Activated CD8-positive, alpha-beta T cell treated with anti-CD3 and anti-CD28 coated beads for 36 hours (primary cell): ENCODE measurements at places on chromosomes 12 and 14. TPM values are rescaled to one million over a fixed set of nuclear protein-coding genes. Genes with fewer than 3 reads are reported as not detected.

- H3K4me1 ChIP-seq = no peaks in the 10 kb centered on the region
- no peak overlapping the region for H3K27ac ChIP-seq
- H3K27me3 ChIP-seq = no peaks in the 10 kb centered on the region
- H3K4me3 ChIP-seq = no peak overlapping the region
- no peak for DNase-seq
Measured at GRCh38 chr14:22460461-22461195, 128.4 kb downstream of the DAD1 start.

DNA sequence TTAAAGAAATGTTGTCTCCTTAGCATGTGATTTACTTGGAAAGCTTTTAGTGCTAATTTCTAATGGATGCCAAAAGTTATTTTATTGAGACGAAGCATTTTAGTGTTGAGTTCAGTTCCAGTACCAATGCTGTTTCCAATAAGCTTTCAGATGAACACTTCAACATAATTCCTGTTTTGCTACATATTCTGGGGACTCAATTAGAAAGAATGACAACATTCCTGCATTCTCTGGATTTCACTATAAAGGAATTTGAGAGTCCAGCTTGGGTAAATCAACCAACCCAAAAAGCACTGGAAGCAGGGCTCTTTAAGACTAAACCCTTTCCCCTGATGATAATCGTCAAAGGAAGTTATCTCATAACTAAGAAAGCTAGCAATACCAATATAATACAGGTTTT, 353.0 kb upstream of the TMTC1 start:
- H3K27ac ChIP-seq = no peak overlapping the region
- no peak overlapping the region for H3K4me3 ChIP-seq

The KLRC3 gene
- 2.0 TPM for total RNA-seq

The HPD gene
- total RNA-seq = not detected

GRCh38 chr14:61454545-61454944, 133.2 kb downstream of the PRKCH start:
- peak overlapping the region; percentile 31 for H3K4me3 ChIP-seq
- peak overlapping the region; percentile 99 for H3K27ac ChIP-seq
- H3K27me3 ChIP-seq = no peaks in the 10 kb centered on the region
- no peak for DNase-seq
- peaks cover 89% of the 10 kb centered on the region for H3K36me3 ChIP-seq
- peaks cover 88% of the 10 kb centered on the region for H3K4me1 ChIP-seq

DNA sequence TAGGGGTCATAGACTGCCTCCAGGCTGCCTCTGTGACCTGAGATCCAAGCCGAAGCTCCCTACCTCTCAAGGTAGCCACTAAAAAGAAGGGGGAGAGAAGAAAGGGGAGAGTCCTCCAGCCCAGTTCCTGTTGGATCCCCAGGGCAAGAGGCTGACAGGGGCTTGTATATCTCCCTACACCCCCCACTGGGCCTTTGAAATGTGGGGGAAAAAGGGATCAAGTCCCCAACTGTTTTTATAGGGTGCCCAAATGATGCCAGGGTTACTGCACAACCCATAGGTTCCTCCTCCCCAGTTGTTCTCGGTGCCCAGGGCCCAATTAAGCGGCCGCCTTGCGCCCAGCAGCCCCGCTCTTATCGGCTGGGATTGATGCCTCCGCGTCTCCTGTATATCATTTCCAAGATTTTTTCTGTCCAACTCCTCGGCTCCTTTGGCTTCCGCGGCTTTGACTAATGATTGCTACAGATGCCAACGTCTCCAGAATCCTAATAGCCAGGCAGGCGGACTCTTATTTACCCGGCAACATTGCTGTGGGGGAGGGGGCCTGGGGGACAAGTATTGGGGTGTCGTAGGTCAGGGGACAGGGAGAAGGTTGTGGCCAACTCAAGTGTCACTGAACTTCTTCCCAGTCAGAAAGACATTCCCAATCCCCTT, 7.6 kb upstream of the HOXC4 start:
- peaks cover 86% of the 10 kb centered on the region for H3K27me3 ChIP-seq
- H3K4me1 ChIP-seq = peaks cover 20% of the 10 kb centered on the region
- no peak for DNase-seq
- H3K4me3 ChIP-seq = no peak overlapping the region
- no peak overlapping the region for H3K27ac ChIP-seq
